ENCODE measurements at places on chromosomes 12 and 14.

GRCh38 chr12:122406701-122407164 lies 15.7 kb downstream of the CLIP1 start:
- DNase-seq: no peak

DNA sequence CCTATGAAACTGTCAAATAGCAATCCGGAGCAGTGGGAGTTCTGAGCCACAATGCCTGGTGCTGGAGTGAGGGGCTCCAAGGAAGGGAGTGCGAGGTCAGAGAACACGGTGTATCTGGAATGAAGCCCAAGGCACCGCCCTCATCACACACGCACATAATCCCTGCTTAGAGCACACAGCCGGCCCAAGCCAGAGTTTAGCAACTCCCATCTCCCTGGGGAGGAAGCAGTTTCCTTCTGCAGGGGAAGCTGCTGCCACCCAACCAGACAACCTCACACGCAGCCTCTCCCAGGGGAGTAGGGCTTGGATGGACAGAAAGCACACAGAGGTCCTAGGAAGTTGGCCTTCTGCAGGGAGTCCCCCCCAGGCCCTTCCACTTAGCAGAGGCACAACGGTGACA lies 31.3 kb downstream of the ACTN1 start:
- no peak for DNase-seq

DNA sequence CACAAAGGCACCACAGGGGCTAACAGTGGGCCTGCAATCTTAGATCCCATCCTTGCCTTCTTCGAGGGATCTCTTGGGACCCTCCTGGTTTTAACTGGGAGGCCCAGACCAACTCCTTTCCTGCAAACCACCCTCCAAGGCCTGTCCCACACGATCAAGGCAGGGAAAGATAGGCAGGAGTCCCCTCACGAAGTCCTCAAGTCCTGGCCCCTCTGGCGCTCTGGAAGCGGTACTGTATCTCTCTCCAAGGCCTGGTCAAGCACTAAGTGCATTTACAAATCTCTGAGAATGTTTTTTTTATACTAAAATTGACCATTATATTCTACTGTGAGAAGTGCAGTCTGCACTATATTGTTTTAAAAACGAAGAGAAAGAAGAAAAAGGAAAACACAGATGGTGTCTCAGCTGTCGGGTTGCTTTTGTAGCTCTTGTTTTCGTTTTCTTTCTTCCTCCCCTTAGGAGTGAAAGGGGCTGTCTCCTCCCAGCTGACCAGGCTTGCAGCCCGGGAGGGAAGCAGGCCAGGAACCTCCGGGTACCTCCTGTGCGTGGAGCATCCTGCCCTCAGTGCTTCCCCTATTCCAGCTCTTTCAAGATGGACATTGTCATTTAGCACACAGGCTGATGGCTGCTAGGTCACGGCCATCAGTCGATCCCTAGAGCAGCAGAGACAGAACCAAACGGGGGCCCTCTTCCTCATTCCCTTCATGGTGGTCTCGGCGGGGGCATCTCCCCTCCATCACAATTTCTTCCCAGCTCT lies 56.7 kb downstream of the FAM222A start:
- no peak for DNase-seq

GRCh38 chr14:73780896-73781295 lies 66.7 kb upstream of the PNMA1 start:
- no peak for DNase-seq

- DNase-seq: no peak
Observed at GRCh38 chr12:18967814-18968213, 161.7 kb upstream of the PLEKHA5 start.

- no peak for DNase-seq
Observed at GRCh38 chr12:89155826-89156225, 196.5 kb downstream of the DUSP6 start.

DNA sequence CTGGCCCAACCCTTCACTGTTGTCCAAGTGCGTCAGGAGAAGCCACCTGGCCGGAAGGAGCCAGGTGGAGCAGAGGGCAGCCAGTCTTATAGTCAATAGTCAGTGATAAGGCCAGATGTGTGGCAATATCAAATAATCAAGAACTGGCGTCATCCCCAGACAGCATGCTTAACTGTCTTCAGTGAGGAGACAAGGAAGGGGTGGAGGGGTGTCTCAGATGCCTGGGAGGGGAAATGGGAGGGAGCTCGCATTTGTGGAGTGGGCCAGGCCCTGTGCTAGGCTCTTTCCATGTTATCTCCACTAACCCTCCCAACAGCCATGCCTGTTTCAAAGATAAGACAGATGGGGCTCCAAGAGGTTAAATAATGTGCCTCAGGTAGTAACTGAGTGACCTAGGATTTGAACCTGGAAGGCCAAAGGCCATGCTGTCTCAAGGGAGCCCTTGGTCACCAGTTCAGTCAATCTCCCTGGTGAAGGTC lies 48.9 kb upstream of the FOS start:
- no peak for DNase-seq

DNA sequence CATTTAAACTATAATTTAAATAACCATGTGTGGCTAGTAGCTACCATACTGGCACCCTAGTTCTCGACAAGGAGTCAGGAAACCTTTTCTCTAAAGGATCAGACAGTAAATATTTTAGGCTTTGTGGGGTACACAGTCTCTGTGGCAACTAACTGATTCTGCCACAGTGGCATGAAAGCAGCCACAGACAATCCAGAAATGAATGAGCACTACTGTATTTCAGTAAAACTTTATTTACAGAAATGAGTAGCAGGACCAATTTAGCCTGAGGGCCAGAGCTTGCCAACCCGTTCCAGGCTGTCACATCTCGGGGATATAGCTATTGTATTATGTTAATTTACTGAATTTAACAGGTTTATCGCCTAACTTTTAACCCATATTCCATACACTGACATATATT lies 278.7 kb downstream of the ITPR2 start:
- no peak for DNase-seq

GRCh38 chr12:122423258-122424165 lies 1.0 kb upstream of the CLIP1 start:
- peak; percentile 45 for DNase-seq

GRCh38 chr12:6374028-6374785 lies 1.2 kb downstream of the SCNN1A start:
- DNase-seq: no peak

- DNase-seq: no peak
Observed at GRCh38 chr12:132491761-132492378, 1.9 kb downstream of the FBRSL1 start.

DNA sequence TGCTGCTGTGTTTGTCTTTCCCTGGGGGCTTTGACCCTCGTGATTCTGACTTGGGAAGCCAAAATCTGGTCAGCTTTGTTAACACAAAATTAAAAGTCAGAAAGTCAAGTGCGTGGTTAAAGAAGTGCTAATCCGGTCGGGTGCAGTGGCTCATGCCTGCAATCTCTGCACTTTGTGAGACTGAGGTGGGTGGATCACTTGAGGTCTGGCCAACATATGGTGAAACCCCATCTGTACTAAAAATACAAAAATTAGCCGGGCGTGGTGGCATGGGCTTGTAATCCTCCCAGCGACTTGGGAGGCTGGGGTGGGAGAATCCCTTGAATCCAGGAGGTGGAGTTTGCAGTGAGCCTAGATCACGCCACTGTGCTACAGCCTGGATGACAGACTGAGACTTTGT lies 844.6 kb downstream of the VRK1 start:
- no peak for DNase-seq

- DNase-seq: no peak
Observed at GRCh38 chr12:52377266-52377665, 8.2 kb downstream of the KRT84 start.

- DNase-seq: no peak
Observed at GRCh38 chr12:124909831-124910560, 4.5 kb downstream of the UBC start.
